ENCODE measurements at places on chromosomes 3 and 15.

DNA sequence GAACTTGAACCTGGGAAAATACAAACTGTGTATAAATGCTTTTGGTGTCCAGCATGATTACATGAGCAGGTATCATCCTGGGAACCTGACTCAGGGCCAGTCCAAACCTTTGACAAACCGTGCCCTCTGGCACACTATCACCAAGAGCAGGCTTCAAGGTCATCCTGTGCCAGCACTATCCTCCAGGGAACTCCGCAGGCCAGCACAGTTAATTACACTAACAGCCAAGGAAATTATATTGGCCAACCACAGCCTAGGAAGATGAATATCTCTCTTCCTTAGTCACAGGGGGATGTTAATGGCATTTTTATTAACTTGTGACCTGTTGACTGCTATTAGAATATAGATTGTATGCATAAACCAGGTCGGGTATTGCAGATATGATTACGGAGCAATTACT is 262.0 kb downstream of the TUSC7 start:
- no peak for DNase-seq

GRCh38 chr3:178325330-178325729 is 210.9 kb upstream of the KCNMB2 start:
- DNase-seq, result no peak

GRCh38 chr3:51156147-51156546 is 228.9 kb upstream of the MANF start:
- DNase-seq, result no peak

GRCh38 chr3:169939320-169939719 is 27.3 kb upstream of the SEC62 start:
- DNase-seq, result no peak

DNA sequence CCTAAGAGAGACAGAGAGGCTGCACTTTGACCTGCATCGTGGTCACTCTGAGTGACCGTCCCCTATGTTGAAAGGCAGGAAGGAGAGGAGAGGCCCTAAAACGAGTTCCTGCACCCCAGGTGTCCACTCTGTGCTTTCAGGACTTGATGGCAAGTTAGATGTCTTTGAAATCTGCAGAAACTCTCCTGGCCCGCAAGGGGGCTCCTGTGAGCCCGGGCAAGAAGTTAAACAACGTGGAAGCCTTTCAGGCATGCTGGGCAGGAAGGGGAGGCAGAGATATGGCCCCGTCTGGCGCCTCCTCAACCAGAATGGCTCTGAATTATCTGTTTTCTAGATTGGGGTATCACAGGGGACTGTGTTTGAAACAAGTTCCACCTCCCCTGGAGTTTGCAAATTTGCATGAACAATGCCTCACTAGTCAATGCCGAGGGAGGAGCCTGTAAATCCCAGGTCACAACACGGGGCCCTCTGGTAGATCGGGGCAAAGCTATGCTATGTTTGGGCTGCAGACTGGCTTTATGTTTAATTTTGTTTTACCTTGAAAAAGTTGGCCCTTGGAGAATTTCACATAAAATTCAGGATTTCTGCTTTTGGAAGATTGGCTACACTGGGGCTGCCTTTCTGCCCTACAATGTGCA is 9.8 kb downstream of the CTXND1 start:
- DNase-seq, result no peak

- no peak for DNase-seq
Observed at GRCh38 chr3:44907612-44908011, 33.2 kb downstream of the TGM4 start.

- no peak for DNase-seq
Observed at GRCh38 chr3:38153221-38153620, 12.1 kb upstream of the OXSR1 start.

- no peak for DNase-seq
Observed at GRCh38 chr3:194133661-194134230, 2.2 kb upstream of the HES1 start.

DNA sequence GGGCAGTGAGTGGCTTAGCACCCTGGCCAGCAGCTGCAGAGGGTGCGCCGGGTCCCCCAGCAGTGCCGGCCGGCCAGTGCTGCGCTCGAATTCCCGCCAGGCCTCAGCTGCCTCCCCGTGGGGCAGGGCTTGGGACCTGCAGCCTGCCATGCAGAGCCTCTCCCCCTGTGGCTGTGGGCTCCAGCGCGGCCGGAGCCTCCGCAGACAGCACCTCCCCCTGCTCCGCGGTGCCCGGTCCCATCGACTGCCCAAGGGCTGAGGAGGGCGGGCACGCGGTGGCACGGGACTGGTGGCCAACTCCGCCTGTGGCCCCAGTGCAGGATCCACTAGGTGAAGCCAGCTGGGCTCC is 386.3 kb downstream of the CNTN4 start:
- no peak for DNase-seq
